ENCODE measurements at places on chromosomes 2 and 18.

DNA sequence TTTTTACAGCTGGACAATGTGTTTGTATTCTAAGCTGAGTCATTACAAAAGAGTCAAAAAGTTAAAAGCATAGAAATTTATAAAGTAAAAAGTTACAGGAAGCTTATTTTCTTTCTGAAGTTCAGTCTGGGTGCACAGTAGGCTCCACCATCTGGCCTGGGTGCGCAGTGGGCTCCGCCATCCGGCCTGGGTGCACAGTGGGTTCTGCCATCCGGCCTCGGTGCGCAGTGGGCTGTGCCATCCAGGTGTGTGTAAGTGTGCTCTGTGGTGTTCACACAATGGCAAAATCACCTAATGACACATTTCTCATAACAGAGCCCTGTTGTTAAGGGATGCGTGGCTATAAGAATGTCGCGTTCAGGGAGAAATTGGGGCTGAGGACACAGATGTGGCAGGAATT is 195.5 kb downstream of the ANKRD30B start:
- no peak for DNase-seq
- no peak overlapping the region for H3K4me3 ChIP-seq
- no peaks in the 10 kb centered on the region for H3K4me1 ChIP-seq
- H3K27me3 ChIP-seq: no peaks in the 10 kb centered on the region
- H3K27ac ChIP-seq: no peak overlapping the region
- no peaks in the 10 kb centered on the region for H3K36me3 ChIP-seq

GRCh38 chr2:174778085-174778981 is 14.1 kb upstream of the CHRNA1 start:
- H3K27me3 ChIP-seq: no peaks in the 10 kb centered on the region
- peak; percentile 88 for DNase-seq
- H3K4me3 ChIP-seq: peak overlapping the region; percentile 0
- H3K36me3 ChIP-seq: no peaks in the 10 kb centered on the region
- peak overlapping the region; percentile 72 for H3K27ac ChIP-seq

DNA sequence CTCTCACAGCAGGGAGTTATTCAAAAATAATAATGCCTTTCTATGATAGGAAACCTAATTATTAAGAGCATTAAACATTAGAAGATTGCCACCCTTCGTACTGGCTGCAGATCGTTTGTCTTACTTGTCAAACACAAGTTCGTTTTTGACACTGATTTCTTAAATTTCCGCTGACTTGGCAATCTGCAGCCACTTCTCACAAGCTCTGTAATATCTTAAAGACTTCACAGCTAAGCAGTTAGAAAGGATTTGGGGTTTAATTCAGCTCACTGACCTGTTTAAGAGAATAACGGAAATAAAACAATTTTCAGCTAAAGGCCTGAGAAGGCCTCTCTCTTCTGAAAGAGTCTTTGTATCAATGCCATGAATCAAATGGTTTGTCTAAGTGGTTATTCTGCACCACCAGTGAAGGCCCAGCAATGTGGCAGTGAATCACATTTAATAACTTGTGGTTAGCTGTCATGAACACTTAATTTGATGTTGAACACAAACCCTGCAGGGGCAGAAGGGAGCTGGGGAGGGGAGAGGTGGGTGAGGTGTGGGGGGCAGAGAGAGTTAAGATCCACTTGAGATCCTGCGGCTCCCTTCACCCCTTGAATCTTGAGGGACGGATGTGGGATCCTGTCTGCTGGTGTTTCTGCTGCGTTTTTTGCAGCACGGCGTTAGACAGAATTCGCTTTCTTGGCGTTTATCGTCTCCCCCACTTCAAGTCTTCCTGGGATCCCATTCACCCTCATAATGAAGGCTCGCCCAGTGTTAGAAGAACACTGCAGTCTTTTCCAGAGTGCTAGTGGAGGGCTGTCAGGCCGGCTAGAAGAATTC is 145.4 kb upstream of the SATB2 start:
- H3K27ac ChIP-seq: no peak overlapping the region
- peaks cover 2% of the 10 kb centered on the region for H3K4me1 ChIP-seq
- no peaks in the 10 kb centered on the region for H3K36me3 ChIP-seq
- no peak overlapping the region for H3K4me3 ChIP-seq
- H3K27me3 ChIP-seq: peaks cover 28% of the 10 kb centered on the region
- no peak for DNase-seq

- peaks cover 15% of the 10 kb centered on the region for H3K27me3 ChIP-seq
- no peaks in the 10 kb centered on the region for H3K4me1 ChIP-seq
- DNase-seq: no peak
Observed at GRCh38 chr2:208371634-208371935, 35.0 kb upstream of the PTH2R start.

DNA sequence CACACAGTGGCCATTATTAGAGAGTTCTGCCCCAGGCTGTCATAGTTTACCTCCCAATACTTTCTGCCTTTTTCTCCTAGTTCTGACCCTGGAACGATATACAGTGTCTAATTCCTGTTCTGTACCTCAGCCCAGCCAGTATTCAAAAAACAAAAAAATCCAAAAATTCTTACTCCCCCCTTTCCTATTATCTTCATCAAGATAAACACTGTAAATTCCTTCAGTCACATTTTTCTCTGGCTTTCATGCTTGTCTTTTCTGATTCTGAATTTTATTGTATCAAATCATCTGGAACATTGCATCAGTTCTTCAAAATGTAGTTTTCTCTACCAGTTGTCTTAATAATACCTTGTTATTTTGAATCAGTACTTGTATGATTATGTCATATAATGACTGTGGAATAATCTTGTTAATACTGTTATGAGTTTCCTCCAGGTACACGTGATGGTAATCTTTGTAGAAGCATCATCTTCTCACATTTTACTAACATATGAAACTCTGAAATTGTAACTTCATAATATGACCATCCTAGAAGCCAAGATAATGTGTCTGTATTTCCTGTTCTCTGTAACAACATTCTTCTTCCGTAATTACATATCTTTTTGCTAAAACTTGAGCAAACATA is 79.0 kb upstream of the NOSTRIN start:
- H3K27me3 ChIP-seq: no peaks in the 10 kb centered on the region
- H3K36me3 ChIP-seq: peaks cover 2% of the 10 kb centered on the region
- no peak for DNase-seq
- no peak overlapping the region for H3K4me3 ChIP-seq
